ENCODE measurements at places on chromosomes 7 and 10.

DNA sequence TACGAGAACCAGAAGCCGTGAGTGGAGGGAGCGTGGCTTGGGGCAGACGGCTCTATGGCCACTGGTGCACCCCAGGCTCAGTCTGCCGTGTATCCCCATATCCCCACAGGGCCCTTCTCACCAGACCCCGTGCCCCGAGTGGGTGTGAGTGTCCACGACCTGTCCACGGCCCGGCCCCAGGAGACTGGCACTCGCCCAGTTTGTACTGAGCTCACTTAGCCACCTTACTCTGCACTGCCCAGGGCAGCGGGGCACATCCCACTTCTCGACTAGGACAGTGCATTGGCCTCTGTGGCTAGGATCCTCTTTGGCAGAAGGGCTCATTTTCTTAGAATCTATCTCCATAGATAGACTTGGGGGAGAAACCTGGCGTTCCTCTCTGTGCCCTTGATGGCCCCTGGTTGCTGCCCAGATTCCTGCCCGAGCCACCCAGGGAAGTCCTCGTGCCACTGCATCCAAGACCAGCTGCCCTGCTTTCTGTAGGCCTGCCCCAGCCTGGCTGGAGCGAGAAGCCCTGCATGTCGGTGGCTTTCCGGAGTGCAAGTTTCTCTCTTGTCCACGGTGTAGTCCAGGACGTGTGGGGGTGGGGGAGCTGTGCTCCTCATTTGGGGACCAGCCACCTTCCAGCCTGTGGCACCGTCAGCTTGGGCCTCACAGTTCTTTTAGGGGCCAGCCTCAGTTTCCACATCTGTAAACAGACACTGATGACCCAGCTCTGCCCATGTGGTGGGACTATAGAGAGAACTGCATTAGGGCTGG is 11.9 kb downstream of the TMEM120A start:
- DNase-seq: no peak

GRCh38 chr7:31958226-31958625 is 112.0 kb downstream of the PDE1C start:
- DNase-seq: no peak

DNA sequence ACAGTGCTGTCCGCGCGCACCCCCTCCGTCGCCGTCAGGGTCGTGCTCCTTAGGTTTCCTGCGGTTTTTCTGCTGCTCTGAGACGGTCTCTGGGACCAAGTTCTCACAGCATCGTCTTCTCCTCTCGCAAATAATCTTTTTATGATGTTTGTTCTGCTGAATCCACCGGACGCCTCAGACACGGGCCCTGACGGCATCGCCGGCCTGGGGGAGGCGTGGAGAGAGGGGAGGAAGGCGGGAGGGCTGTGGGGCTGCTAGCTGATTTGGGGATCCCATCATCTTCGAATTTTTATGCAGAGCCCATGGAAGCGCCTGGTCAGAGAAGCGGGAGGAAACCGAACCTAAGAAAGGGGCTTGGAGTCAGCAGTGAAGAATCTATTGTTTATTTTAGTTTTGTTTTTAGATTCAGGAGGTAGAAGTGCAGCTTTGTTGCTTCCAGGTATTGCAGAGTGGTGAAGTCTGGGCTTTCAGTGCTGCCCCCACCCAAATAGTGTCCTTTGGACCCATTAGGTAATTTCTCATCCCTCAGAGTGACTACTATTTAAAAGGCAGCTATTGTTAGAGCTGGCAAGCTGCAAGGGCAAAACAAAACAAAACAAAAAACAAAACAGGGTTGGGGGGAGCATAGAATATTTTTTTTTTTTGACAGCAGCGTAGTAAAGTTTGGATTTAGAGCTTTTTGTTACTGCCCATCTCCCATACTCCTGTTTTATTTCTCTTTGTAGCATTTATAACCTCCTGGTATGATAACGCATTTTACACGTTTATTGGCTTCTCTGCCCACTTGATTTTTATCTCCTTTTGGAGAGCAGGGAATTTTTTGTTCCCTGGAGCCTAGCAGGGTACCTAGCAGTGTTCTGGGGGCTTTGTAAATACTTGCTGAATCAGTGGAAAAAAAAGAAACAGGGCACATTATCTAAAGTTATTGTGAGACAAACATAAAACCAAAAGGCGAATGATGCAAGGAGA is 92.6 kb downstream of the SPAG6 start:
- no peak for DNase-seq

DNA sequence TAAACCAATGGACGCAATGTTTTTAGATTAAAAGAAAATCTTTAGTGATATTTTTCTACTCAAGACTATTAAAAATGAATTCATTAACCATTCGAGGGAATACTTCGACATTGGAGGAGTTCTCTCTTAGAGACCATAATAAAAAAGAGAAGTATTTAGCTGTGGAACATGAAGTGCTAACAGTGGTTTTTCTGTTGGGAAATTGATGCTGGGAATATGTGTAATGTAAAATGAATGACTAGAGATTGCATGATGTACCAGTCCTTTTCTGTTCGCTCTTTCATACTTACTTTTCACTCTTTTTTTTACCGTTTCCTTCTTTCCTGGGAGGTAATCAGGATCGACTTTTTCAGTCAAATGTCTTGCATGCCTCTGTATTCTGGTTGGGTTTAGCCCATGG is 41.3 kb downstream of the ST7 start:
- no peak for DNase-seq

- DNase-seq: no peak
These were observed 17.1 kb downstream of the TRIM24 start for GRCh38 chr7:138477081-138477578.

GRCh38 chr7:17109020-17109419 is 189.4 kb upstream of the AHR start:
- DNase-seq: no peak

DNA sequence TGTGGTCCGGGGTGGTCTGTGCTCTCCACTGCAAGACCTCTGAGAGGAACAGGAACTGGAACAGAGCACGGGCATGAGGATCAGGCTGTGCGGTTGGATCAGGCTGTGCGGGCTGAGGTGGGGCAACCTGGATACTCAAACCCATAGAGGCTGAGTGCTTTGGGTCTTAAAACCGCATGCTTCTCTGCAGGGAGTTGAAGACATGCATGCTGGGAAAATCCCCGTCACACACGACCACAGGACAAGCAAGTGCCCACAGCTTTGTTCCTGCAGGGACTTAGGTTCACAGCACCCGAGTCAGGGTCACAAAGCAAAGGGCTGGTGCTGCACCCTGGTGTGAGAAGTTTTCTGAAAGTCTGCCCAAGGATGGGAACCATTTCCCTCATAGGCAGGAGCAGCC is 221.2 kb downstream of the ZMYND11 start:
- DNase-seq: no peak

- DNase-seq: no peak
These were observed 8.7 kb downstream of the DBF4 start for GRCh38 chr7:87885018-87885417.

DNA sequence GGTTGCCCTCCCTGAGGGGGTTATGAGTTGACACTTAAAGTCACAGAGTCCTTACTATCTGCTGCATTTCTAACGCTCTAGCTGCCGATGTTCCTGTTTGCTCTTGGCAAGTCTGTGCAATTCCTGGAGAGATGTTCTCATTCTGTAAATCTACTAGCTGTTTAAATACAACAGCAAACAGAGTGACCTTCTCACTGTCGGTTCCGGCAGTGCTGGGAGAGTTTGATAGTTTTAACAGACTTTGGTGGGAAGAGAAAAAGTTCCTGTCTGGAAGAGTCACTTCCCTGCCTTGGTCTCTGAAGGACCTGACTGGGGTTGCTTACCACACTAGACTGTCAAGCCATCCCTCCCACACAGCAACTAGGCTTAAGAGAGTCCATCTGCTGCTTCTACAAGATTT is 63.3 kb upstream of the ELMO1 start:
- DNase-seq: no peak

DNA sequence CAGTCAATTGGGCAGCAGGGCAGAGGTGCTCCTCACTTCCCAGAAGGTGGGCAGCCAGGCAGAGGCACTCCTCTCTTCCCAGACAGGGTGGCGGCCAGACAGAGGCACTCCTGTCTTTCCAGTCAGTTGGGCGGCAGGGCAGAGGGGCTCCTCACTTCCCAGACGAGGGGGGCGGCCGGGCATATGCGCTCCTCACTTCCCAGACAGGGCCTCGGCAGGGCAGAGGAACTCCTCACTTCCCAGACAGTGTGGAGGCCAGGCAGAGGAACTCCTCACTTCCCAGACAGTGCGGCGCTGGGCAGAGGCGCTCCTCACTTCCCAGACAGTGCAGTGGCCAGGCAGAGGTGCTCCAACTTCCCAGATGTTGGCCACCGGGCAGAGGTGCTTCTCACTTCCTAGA is 33.4 kb upstream of the SEC61G start:
- DNase-seq: no peak

DNA sequence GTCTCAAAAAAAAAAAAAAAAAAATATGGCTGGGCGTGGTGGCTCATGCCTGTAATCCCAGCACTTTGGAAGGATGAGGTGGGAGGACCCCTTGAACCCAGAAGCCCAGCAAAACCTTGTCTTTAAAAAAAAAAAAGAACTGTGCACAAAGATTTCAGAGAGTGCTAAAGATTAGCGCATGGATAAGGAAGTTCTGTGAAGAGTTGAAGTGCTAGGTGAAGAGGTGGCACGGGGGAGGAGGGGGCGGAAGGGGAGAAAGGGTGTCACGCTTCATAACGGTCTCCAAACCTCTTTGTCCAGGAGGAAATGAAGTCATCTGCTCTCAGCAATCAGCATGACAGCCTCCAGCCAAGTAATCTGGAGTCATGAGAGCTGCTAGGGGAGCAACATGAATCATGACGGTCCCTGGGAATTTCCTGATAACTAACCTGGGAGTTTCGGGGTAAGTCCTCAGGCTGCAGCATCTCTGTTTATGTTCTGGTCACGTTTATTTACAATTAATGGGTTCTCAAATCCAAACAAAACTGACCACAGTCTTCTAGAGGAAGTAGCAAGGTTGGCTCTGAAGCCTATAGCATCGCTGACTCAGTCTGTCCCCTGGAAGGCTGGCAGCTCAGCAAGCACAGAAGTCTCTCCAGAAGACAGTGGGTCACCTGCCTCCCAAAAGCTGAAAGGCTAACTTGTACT is 1.9 kb upstream of the PLAU start:
- no peak for DNase-seq

DNA sequence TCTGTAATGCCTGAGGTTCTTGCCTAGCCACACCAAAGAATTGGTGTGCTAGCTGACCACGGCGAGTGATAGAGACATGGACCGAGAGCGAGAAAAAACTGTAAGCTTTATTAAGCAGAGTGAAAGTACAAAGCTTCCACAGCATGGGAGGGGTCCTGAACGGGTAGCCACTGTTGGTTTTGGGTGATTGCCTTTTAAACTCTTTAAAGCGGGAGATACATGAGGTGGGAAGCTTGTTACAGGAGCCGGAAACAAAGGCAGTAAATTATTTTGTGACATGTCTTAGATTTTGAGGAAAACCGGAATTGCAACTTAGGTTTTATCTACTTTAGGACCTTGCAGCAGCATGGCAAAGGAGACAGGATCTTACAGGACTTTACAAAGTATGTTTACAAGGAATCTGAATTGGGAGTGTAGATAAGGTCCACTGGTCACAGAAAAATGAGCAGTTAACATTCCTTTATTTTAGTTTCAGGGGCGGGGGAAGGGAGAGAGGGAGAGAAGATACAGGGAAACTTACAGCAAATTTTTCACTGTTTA is 252.7 kb upstream of the MBL2 start:
- DNase-seq: no peak

DNA sequence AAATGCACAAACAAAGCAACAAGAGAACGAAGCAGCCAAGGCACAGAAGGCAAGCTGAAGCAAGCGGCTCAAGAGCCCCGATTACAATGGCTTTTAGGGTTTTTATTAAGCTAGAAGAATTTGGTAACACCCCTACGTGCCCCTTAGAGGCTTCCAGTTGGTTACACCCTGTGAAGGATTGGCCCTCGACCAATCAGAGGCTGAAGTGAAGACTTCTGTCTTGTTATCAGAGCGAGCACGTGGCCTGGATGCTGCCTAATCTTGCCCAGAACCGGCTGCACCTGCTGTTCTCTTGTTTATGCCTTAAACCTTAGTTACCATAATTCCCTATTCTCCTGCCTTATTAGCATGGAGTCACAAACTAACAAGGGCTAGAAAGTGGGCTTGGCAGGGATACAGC is 21.4 kb downstream of the KCNK18 start:
- no peak for DNase-seq

- DNase-seq: peak; percentile 89
These were observed 2.5 kb upstream of the ZNF22 start for GRCh38 chr10:44998146-44998631.

GRCh38 chr7:5296611-5297226 is 14.0 kb downstream of the SLC29A4 start:
- DNase-seq: no peak

GRCh38 chr7:132708470-132708869 is 132.2 kb upstream of the PLXNA4 start:
- no peak for DNase-seq

DNA sequence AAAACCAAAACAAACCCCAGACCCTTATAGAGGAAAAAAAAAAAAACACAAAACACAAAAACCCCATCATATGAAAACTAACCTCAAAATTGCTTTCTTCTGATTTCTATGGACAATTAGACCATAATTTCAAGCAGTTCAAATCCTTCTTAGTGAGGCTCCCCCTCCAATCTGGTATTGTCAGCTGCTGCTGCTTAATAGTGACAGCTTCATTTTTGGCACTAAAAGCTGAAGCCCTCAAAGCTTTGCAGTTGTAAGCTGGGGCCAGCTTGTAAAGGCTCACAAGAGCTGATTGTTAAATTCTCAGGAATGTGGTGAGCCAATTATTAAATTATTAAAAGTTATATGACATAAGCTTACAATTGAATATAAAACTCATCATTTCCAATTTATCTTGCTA is 21.9 kb downstream of the ATXN7L1 start:
- no peak for DNase-seq

DNA sequence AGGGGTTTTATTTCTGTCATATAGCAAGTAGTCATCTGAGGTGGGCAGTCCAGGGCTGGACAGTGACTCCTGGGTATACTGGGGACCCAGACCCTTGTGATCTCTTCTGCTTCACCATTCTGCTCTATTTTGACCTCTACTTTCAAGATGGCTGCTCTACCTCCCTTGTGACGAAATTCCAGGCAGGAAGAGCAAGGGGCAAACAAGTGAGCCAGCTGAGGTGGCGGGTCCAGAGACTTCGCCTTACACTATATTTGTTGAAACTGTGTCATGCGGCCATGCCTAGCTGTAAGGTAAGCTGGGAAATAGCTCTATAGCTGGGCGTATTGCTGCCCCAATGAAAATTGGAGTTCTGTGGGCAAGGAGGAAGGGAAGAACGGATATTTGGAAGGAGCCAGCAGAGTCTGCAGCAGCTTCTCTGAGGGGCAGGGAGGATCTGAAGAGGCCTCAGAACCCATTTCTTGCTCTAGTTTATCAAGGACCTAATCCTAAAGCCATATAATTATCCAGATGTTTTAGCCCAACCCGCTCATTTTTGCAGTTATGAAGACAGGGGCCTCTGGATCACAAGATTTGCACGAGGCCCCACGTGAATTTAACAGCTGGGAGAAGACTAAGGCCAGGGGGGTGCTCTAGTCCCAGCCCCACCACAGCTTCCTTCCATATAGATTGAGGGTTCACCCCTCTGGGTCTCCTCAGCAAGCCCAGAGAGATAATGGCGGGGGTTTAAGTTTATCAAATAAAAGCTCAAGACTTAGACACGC is 7.7 kb upstream of the CPA1 start:
- no peak for DNase-seq

GRCh38 chr7:12431886-12432556 is 28.4 kb upstream of the VWDE start:
- no peak for DNase-seq
